Natural killer cell treated with Interleukin-12 subunit alpha and Interleukin-12 subunit beta and Interleukin-15 and Interleukin-18, amount 100 ng/mL, for 72 hours (primary cell): ENCODE measurements at places on chromosomes 2 and 18.

DNA sequence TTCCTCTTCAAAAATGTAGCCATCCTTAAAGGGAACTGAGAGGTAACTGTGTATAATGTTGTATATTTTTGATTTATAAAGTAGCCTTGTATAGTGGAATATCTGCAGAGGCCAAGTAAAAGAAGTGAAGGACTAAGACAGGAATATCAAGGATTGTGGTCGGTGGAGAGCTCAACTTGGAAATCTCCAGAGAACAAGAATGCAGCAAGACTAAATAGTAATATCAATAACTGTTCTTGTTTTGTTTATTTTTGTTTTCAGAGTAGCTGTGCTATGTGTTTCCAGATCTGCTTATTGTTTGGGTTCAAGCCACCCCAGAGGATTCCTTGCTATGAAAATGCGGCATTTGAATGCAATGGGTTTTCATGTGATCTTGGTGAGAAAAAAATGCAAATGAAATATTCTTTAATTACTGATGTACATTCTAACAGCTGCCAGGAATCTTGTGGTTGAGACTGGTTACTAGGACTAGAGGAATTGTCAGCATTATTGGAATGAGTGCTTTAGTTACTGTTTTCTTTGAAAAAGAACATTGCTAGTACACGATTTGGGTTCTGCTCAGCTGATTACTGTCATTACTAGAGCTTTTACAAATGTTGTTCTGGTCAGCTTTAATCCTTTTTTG, 25.0 kb downstream of the FASTKD2 start:
- no peak for DNase-seq

GRCh38 chr2:85475799-85476490, 57.4 kb downstream of the SH2D6 start:
- DNase-seq = no peak

DNA sequence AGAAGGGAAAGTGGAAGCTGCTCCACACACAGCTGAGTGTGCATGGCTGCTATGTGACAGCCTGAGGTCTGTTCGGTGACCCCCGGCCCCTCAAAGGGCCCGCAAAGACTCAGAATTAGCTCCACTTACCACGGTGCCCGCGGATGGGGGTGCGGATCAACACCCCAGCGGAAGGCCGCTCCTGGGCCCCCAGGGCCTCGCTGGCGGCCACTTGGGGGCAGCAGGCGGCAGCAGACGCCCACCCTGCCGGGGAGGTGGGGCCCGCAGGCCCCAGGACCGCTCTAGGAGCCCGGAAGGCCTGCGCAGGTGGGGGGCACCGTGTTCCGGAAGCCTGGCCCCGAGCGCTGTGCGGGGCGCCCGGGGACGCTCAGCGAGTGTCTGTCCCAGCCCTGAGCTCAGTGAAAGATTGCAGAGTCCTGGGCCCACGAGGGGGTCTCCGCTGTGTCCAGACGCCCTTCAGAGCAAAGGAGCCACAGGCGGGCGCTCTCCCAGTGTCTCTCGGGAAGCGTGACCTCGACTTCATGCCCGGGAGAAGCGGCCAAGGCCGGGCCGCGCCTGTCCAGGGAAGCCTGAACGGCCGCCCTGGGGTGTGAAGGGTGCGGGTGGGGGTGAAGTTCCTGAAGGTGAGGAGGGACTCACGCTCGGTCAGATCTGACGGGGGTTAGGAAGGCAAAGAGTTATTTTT, 118.7 kb downstream of the VAPA start:
- no peak for DNase-seq

GRCh38 chr2:239054921-239055320, 207.0 kb downstream of the TWIST2 start:
- DNase-seq = peak; percentile 5

DNA sequence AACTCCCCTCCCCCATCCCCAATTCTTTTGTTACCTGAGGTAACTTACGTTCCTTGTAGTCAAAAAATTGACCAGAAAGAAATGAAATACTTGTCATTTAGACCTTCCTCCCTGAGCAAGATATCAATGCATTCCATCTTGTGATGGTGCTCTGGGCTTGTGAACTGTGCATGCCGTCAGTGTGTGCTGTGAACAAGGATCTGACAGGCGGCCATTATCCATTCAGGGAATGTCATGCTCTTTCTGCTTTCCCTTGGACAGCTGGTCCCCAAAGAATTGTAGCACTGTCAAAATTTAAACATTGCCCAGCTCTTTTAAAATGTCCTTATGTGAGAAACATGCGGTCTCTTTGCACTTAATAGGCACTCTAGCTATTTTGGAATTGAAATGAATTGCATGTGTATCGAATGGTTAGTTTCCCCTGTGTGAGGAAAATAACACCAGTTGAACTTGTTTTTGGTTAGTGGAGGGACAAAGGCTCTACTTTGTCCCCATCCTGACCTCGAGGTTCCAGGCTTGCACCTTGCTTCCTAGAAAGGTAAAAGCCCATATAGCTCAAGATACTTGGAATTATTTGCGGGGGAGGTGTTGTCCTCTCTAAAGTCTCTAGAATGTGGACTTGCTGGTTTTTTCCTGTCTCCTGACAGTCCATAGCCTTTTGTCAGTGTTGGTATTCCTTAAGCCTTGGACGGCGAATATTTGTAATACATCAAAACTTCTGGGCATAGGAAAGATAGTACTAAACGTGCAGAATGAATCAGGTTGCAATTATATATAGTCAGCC, 350.9 kb downstream of the NUP35 start:
- no peak for DNase-seq

- DNase-seq = no peak
Observed at GRCh38 chr2:119104414-119104813, 54.1 kb downstream of the C1QL2 start.

DNA sequence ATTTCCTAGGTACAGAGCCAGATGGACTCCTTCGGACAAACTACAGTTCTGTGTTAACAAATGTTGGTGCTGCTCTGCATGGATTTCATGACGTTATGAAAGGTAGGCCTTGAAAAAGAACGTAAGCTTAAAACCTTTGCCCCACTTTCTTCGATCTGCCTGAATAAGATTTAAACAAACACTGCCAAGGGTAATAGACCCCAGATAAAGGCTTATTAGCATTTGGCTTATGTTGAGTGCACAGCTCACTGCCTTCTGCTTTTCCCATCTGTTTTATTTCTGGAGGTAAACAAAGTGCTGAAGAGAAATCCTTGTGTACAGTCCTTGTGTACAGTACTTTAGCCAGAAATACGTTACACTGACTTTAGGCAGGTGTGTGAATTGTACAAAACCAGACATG, 50.0 kb upstream of the STON1 start:
- no peak for DNase-seq

- peak; percentile 87 for DNase-seq
Observed at GRCh38 chr2:157443795-157444640, at the start of gene CYTIP. TSS of gene CYTIP (minus strand) at chr2:157444089. CDS start at chr2:157444020, 69 bp downstream.

GRCh38 chr18:32349728-32350395, 120.8 kb downstream of the GAREM1 start:
- no peak for DNase-seq

GRCh38 chr2:172921532-172922236, 154.0 kb upstream of the MAP3K20 start:
- DNase-seq = no peak

DNA sequence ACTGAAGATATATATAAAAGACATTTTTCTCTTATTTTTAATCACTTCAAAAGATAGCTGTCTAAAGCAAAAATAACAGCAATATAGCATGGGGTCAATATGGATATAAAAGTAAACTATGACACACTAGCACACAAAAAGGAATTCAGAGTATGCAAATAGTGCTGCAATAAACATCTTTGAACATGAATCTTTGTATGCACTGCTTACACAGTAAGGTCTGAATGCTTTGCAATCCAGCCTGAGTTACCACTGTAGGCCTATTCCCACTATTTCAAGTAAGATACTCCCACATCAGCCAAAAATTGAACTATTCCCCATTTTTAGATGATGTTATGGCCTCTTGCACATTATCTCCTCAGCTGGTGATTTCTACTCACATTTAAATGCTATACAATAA, 27.4 kb upstream of the ERCC3 start:
- no peak for DNase-seq

GRCh38 chr18:79916546-79917168, 34.8 kb downstream of the SLC66A2 start:
- DNase-seq = no peak
